Lower lobe of right lung (tissue), 2 donors: ENCODE measurements at places on chromosomes 5 and 9. TPM values are rescaled to one million over a fixed set of nuclear protein-coding genes. Genes with fewer than 3 reads are reported as not detected.

The PSD2 gene
- not detected for total RNA-seq

The PDE8B gene
- 5.3 TPM for total RNA-seq

The C9orf153 gene
- 0.95 TPM for total RNA-seq

The IL9 gene
- not detected for total RNA-seq

The SLC34A1 gene
- not detected for total RNA-seq

The OTP gene
- total RNA-seq = not detected

The HRH2 gene
- 9.6 TPM for total RNA-seq

GRCh38 chr5:179964015-179964414, 56.3 kb upstream of the TBC1D9B start:
- H3K36me3 ChIP-seq = peaks cover 72% of the 10 kb centered on the region
- no peaks in the 10 kb centered on the region for H3K27me3 ChIP-seq
- no peaks in the 10 kb centered on the region for H3K4me1 ChIP-seq
- H3K27ac ChIP-seq = no peak overlapping the region
- DNase-seq = no peak
- H3K4me3 ChIP-seq = no peak overlapping the region

DNA sequence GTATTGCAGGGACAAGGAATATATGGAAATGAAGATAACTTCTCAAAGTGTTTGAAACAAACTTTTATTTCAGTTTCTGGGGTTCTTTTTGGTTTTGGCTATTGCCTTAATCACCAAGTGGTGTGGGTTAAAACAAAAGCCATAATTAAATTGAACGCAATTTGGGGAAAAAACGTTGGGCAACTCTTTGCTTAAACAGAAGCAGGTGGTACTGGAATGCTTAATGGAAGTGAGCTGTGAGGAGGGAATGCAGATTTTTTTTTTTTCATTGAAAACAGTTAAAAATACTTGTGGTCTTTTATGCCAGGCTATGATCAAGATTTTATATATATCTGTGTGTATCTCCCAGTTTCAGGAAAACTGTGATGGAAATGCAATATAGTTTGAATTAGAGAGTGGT, 195.7 kb upstream of the TUT7 start:
- H3K4me1 ChIP-seq = no peaks in the 10 kb centered on the region
- H3K27me3 ChIP-seq = no peaks in the 10 kb centered on the region
- H3K27ac ChIP-seq = no peak overlapping the region

DNA sequence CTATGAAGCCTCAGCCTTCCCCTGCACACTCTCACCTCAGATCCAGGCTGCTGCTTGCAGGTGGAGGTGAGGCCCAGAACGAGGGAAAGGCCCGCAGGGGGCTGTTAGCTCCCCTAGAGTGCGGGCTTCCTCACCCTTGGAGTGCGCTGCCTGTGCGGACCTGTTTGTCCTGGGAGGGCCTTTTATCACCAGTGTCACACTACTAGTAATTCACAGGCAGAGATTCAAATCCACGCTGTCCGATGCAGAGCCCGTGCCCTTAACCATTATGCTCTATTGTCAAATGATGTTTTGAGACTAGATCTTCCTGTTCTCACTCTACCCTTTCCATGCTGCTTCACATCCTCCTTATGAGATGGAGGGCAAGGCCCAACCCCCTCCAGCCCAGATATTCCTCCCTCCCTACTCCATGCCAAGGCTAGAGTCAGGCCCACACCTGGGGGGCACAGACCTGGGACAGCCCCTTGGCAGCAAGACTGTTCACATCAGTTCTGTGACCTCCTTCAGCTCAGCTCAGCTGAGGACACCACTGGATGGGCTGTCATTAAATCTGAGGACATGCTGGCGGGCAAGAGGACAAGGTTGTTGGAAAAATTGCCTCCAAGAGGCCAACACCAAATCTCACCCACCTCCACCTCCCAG, 112.8 kb upstream of the SPOCK1 start:
- H3K36me3 ChIP-seq = no peaks in the 10 kb centered on the region
- peaks cover 4% of the 10 kb centered on the region for H3K4me1 ChIP-seq
- H3K4me3 ChIP-seq = no peak overlapping the region

GRCh38 chr9:36603006-36603405, 30.3 kb downstream of the MELK start:
- no peaks in the 10 kb centered on the region for H3K4me1 ChIP-seq
- no peaks in the 10 kb centered on the region for H3K36me3 ChIP-seq
- H3K27me3 ChIP-seq = no peaks in the 10 kb centered on the region
- no peak overlapping the region for H3K4me3 ChIP-seq

DNA sequence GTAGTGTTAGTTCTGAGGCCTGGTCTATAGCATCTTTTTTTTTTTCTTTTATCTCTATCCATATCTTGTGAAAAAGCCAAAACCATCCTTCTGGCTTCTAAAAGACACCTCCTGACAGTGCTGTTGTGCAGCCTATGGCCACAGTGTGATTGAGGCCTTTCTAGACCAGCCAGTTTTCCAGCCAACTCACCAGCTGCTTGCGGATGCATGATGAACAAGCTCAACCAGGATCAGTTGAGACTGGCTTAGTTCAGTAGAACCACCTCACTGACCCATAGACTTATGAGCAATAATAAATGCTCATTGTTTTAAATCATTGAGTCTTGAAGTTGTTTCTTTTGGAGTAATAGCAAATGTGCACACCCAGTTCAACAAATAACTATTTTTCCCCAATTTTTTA, 296.9 kb downstream of the FAM170A start:
- no peak overlapping the region for H3K4me3 ChIP-seq
- no peaks in the 10 kb centered on the region for H3K36me3 ChIP-seq
- H3K4me1 ChIP-seq = no peaks in the 10 kb centered on the region
- H3K27ac ChIP-seq = no peak overlapping the region
- no peaks in the 10 kb centered on the region for H3K27me3 ChIP-seq
- no peak for DNase-seq

- no peaks in the 10 kb centered on the region for H3K27me3 ChIP-seq
- no peak for DNase-seq
- no peaks in the 10 kb centered on the region for H3K4me1 ChIP-seq
- H3K4me3 ChIP-seq = no peak overlapping the region
- H3K36me3 ChIP-seq = no peaks in the 10 kb centered on the region
- no peak overlapping the region for H3K27ac ChIP-seq
Measured at GRCh38 chr9:2291980-2292704, 277.0 kb downstream of the SMARCA2 start.

GRCh38 chr9:131887680-131888079, 147.8 kb upstream of the RAPGEF1 start:
- peak overlapping the region; percentile 32 for H3K27ac ChIP-seq
- H3K36me3 ChIP-seq = peaks cover 11% of the 10 kb centered on the region
- DNase-seq = no peak
- H3K27me3 ChIP-seq = no peaks in the 10 kb centered on the region

GRCh38 chr5:132478366-132478871, 12.2 kb downstream of the IRF1 start:
- no peaks in the 10 kb centered on the region for H3K27me3 ChIP-seq
- H3K4me3 ChIP-seq = no peak overlapping the region
- peaks cover 63% of the 10 kb centered on the region for H3K4me1 ChIP-seq
- H3K36me3 ChIP-seq = peaks cover 28% of the 10 kb centered on the region
- peak; percentile 41 for DNase-seq

GRCh38 chr9:93123561-93124283, 10.3 kb downstream of the NINJ1 start:
- peak; percentile 37 for DNase-seq
- H3K36me3 ChIP-seq = peaks cover 46% of the 10 kb centered on the region
- H3K27me3 ChIP-seq = no peaks in the 10 kb centered on the region
- H3K4me3 ChIP-seq = no peak overlapping the region
- peaks cover 54% of the 10 kb centered on the region for H3K4me1 ChIP-seq

GRCh38 chr5:86665984-86666760, 48.4 kb downstream of the COX7C start:
- no peaks in the 10 kb centered on the region for H3K27me3 ChIP-seq
- H3K36me3 ChIP-seq = no peaks in the 10 kb centered on the region
- no peaks in the 10 kb centered on the region for H3K4me1 ChIP-seq
- no peak overlapping the region for H3K4me3 ChIP-seq
- no peak overlapping the region for H3K27ac ChIP-seq

- no peaks in the 10 kb centered on the region for H3K36me3 ChIP-seq
- no peak overlapping the region for H3K27ac ChIP-seq
- H3K27me3 ChIP-seq = no peaks in the 10 kb centered on the region
- no peak overlapping the region for H3K4me3 ChIP-seq
- no peak for DNase-seq
Measured at GRCh38 chr9:108041551-108041950, 552.0 kb upstream of the KLF4 start.

- H3K4me3 ChIP-seq = no peak overlapping the region
- H3K27me3 ChIP-seq = peaks cover 2% of the 10 kb centered on the region
- peaks cover 25% of the 10 kb centered on the region for H3K36me3 ChIP-seq
- H3K27ac ChIP-seq = no peak overlapping the region
- no peaks in the 10 kb centered on the region for H3K4me1 ChIP-seq
Measured at GRCh38 chr9:130461218-130461630, 16.5 kb downstream of the ASS1 start.

DNA sequence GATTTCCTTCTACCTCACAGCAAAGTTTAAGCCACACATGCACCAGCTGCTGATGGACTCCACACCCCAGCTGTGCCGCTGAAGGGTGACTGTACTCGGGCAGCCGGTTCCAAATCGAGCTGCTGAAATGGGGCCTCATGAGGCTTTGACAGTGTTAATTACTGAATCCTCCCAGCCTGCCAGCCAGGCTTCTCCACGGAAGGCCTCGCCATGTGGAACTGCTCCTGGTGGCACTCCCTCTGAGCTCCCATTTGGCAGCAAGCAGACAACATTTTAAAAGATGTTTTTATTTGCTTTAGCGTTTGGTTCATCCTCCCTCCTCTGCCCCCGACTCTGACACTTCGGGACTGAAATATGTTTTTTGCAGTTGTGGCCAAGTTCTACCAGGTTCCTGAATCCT, 479.4 kb upstream of the MPDZ start:
- no peak overlapping the region for H3K4me3 ChIP-seq
- H3K4me1 ChIP-seq = no peaks in the 10 kb centered on the region
- H3K27ac ChIP-seq = no peak overlapping the region
